Stimulated activated naive CD4-positive, alpha-beta T cell treated with Interleukin-2 at 50 U/mL for 16 hours (primary cell): ENCODE measurements at places on chromosomes 5 and 9.

DNA sequence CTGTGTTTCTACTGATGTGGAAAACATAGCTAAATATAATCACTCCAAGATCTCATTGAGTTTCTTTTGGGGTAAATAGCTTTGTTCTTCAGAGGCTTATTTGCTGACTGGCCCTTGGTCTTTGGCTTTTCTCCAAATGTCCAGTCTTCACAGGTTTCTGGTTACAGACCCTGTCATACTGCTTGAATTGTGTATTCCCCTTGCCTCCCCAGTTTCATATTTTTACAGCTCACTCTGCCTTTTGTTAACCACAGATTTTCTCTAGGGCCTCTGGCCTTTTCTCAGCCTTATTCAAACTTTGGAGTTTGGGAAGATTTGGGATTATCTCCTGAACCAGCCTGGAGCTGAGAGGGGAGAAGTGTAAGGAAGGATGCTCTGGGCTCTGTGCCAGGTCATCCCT, 23.9 kb downstream of the ISOC1 start:
- no peak for DNase-seq

- no peak for DNase-seq
Observed at GRCh38 chr5:83925955-83926337, 205.3 kb upstream of the HAPLN1 start.

GRCh38 chr5:172860520-172861443, 26.7 kb downstream of the ERGIC1 start:
- no peak for DNase-seq

- DNase-seq = no peak
Observed at GRCh38 chr5:69217151-69217511, 17.6 kb upstream of the CDK7 start.

DNA sequence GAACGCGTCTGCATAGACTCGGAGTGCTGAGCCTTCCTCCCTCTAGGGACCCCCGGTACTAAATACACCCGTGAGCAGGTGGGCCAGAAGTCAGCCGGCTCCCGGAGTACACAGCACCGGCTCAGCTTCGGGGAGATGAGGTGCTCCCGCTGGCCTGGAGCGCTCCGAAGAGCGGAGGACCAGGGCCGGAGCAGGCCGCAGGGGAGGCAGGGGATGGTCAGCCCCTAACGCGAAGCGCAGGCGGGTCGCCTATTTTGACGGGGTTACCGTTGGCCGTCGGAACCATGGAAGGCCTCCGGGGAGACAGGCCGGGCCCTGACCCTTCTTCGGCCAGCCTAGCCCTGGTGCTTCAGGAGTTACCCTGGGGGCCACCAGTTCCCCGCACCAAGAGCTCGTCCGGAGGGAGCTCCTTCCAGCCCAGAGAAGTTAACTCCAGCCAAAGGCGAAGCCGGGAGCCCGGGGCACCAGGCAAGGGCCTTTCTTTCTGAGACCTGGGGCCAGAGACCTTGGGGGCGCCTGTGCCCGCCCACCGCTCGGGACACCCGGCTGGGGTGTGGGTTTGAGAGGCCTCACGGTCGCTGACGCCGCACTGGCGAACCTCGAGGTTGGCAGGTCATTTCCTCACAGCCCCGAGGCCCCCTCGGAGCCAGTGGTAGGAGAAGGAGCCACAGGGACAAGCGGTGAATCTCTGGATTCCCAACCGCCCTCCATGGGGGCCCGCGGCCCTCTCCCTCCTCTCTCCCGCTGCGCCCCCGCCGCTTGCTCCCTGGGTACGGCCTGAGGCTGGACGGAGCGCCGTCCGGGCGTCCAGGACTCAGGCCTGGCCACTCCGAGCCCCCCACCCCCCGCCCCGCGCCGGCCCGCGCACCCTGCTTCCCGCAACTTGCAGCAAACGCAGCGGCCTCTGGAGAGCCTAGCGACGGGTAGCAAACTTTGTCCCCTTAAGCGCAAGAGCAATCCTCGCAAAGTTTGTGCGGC, 3.4 kb upstream of the IRX4 start:
- no peak for DNase-seq

DNA sequence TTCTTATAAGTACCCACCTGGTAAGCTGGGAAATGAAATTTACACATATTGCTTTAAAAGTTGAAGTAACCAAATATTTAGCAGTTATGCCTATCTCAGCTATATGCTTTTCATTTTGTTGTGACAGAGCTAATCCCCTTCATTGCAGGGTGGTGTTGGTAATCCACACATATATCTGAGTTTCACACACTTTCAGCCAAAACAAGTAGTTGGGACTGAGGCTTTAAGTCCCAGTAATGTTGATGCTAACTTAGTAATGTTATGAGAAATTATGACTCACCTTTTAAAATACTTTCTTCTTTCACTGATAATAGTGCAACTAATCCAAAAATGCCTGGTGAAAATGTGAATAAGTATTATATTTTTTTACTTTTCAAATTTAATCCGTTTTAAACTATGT, 19.2 kb upstream of the RICTOR start:
- no peak for DNase-seq

DNA sequence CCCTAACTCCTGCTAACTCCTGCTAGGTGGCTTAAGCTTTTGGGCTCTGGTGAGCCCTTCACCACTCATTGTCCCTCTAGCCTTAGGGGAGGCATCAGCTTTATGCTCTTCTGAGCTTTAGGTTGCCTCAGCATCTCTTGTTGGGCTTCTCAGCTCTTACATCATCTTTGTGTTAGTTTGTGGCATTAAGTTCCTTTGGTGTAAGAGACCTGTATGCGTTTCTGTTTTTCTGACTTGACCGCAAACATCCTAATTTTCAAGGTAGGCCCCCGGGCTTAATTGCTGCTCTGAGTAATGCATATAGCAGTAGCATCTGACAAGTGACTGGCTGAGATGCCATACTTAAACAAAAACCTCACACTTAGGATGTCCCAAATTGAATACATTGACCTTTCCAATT, 287.8 kb upstream of the TUT7 start:
- no peak for DNase-seq

- no peak for DNase-seq
Observed at GRCh38 chr9:116843863-116844620, 156.9 kb downstream of the TRIM32 start.

DNA sequence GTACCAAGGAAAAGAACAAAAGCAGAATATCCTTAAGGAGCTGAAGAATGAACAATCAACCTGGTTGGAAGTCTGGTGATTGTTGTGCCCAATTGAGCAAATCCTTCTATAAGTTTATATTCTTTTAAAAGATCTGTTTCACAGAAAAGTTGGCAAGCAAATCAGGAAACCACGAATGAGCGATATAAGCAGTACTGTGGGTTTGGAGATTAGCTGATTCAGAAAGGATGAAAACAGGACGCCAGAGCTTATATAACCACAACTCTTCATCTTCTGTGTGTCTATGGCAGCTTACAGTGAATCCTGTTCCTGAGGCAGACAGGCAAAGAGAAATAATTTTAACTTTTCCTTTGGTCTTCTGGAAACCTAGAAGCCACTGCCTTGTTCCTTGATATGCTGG, 61.7 kb downstream of the SLC38A9 start:
- no peak for DNase-seq

GRCh38 chr9:86766912-86767311, 180.4 kb downstream of the GAS1 start:
- no peak for DNase-seq

DNA sequence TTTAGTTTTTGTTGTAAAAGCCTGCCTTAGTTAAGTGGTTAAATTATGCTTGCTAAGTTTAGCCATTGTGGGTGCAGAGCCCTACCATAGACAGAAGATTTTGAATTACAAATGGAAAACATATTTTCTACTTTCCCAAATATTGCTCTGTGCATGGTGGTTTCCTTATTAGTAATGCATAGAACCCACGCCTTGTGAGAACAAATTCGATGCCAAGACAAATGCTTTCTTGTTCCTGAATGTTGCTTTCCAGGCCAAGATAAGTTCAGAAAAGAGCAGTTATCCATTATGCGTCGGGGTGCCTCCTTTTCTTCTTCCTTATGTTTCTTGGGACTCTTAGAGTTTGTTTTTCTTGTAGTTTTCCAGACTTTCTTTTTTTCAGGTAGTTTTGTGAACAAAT, 31.0 kb upstream of the GARNL3 start:
- no peak for DNase-seq

GRCh38 chr5:100516285-100516684, 18.9 kb upstream of the FAM174A start:
- DNase-seq = no peak

- DNase-seq = no peak
Observed at GRCh38 chr9:117887383-117887782, 183.2 kb downstream of the TLR4 start.

GRCh38 chr5:97067296-97067850, 75.0 kb downstream of the LIX1 start:
- no peak for DNase-seq

DNA sequence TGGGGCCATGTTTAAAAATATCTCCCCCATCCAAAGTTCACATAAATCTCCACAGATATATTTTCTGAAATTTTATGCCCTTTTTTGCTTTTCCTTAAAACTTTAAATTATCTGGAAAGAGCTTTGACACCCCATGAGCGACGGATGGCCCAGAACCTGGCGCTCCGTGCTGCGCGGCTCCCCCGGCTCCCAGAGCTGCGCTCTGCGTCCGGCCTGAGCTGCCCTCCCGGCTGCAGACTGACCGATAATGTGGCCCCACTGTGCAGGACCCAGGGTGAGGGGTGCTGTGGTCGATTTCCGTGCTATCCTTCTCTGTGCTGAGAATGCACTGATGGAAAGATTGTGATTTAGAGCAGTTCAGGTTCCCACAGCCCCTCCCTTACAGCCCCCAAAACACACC, 292.3 kb upstream of the IRX4 start:
- no peak for DNase-seq

GRCh38 chr9:118455788-118456187, 751.6 kb downstream of the TLR4 start:
- DNase-seq = no peak

DNA sequence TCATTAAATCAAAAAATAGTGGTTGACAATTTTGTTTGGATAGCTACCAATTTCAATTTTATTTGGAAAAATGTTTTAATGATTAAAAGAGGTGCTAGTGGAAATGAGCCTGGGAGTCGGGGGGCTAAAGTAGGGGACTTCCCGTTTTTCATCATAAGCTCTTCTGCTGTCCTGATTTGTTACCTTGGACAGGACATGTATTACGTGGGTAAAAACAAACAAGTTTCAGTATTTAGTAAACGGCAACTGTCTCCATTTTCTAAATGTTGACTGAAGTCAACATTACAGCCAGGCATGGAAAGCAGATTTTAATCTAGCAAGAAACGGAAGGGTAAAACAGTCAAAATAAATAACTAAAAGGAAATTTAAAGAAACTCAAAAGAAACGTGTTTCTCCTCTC, 212.3 kb upstream of the GRAMD2B start:
- DNase-seq = no peak

DNA sequence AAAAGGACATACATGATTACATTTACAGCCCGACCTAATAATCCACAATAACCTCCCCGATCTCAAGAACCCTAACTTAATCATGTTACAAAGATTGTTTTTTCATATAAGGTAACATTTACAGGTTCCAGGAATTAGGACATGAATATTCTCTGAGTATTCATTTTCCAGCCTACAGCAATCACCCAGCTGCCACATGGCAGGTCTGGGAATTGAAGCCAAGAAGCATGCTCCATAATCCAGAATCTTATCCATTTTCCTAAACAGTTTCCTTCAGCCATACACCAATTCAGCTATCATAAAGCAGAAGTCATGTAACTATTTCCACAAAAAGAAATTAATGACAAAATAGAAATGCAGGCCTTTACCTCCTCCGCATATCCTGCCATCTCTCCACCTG, 163.4 kb downstream of the CAAP1 start:
- DNase-seq = no peak

- no peak for DNase-seq
Observed at GRCh38 chr5:18968966-18969365, 1019.0 kb downstream of the CDH18 start.

GRCh38 chr9:125608489-125609224, 98.4 kb downstream of the MAPKAP1 start:
- DNase-seq = no peak

DNA sequence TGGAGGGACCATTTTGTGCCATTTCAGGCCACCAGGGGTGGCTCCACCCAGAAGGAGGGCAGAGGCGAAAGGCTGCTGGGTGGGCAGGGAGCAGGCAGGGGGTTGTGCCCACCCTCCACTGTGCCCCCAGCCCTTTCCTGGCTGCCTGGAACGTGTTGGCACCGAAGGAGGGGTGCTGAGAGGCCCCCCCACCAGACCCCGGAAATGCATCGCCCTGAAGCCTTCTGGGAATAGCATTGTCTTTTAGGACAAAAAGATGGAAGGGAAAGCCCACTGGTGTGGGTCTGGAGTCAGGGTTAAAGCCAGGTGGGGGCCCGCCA, 5.1 kb downstream of the NOXA1 start:
- DNase-seq = no peak

DNA sequence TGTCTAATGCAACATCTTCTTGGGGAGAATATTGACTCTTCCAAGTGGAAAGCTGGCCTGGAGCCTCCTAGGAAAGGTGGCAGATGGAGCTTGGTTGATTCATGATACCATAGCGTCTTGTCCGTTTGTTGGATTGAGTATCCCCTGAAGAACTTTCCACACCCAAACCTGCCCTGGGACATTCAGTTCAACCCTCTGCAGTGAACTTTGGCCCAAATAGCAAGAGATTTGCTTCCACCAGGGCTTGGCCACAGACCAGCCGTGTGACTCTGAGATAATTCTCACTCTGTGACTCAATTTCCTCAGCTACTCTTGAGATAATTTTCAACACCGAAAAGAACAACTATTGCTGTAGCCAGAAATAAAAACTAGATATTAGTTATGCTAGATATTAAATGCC, 108.0 kb upstream of the RAD23B start:
- DNase-seq = no peak

- DNase-seq = no peak
Observed at GRCh38 chr9:122402874-122403273, 32.0 kb downstream of the PTGS1 start.

GRCh38 chr9:91580136-91580535, 156.5 kb upstream of the NFIL3 start:
- DNase-seq = no peak

GRCh38 chr5:175623088-175623487, 34.8 kb upstream of the HRH2 start:
- DNase-seq = no peak

DNA sequence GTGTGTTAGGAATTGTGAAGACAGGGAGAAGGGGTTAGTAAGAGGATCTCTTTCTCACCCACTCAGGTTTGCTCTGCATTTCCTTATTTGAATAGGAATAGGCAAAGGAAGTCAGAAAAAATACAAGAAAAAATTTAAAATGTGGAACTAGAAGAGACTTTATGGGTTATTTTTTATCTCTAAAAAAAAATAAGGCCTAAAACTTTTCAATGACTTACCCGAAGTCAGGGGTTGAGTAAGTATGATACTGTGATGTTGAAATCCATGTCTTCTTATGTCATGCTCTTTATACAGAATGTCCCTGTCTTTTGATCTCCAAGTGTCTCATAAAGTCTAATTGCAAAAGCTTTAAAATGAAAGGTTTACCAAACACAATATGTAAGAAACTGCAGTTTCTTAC, 148.3 kb upstream of the PIK3R1 start:
- DNase-seq = no peak

DNA sequence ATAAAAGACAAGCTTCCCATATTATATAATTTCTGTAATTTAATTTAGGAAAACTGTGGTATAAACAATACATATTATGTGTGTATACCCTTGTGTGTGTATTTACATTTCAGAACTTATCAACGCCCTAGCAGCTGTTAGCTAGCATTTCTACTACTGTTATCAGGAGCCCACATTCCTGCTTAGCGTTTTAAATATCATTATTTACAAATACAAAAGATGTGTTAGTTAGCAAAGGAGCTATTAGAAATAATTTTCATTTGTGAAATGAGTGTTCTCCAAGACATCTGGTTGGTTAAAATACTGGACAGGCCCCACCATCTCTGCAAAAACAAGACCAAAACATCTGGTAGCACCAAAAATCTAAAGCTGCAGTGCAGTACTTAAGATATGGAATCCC, 48.0 kb downstream of the EPB41L4A start:
- DNase-seq = no peak
